Osteocyte (in vitro differentiated cells): ENCODE measurements at places on chromosomes 11 and 22.

DNA sequence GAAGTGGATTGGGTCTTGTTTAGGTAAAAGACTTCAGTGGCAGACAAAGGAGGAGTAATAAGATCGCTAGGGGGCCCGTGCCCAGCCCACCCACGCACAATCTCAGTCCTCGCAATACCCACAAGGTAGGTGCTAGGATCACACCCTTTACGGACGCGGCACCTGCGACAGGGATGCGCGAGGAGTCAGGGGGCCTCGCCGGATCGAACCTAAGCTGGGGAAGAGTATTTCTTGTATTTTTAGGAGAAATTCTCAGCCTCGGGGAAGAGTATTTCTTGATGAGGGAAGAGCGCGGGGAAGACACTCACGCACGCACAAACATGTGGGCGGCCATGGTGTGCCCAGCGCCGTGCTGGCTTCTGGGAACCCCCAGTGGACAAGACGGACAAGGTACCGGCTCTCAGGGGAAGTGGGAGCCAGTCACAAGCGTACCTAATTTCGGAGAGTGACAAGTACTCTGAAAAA is 745 bp upstream of the FAM118A start:
- peaks cover 26% of the 10 kb centered on the region for H3K4me1 ChIP-seq
- H3K36me3 ChIP-seq: no peaks in the 10 kb centered on the region
- peak overlapping the region; percentile 89 for H3K27ac ChIP-seq
- peak overlapping the region; percentile 75 for H3K4me3 ChIP-seq

GRCh38 chr22:26985931-26986782 is 328.8 kb downstream of the MIAT start:
- H3K36me3 ChIP-seq: no peaks in the 10 kb centered on the region
- H3K4me3 ChIP-seq: no peak overlapping the region
- no peak for DNase-seq

- H3K27ac ChIP-seq: no peak overlapping the region
- peaks cover 11% of the 10 kb centered on the region for H3K36me3 ChIP-seq
- H3K27me3 ChIP-seq: peaks cover 4% of the 10 kb centered on the region
- H3K4me1 ChIP-seq: peaks cover 9% of the 10 kb centered on the region
- no peak for DNase-seq
- no peak overlapping the region for H3K4me3 ChIP-seq
Measured at GRCh38 chr11:125491146-125491545, 4.9 kb downstream of the FEZ1 start.

GRCh38 chr11:66745356-66746235 is 16.6 kb upstream of the SPTBN2 start:
- H3K4me1 ChIP-seq: peaks cover 28% of the 10 kb centered on the region
- H3K27me3 ChIP-seq: no peaks in the 10 kb centered on the region
- no peak overlapping the region for H3K27ac ChIP-seq

DNA sequence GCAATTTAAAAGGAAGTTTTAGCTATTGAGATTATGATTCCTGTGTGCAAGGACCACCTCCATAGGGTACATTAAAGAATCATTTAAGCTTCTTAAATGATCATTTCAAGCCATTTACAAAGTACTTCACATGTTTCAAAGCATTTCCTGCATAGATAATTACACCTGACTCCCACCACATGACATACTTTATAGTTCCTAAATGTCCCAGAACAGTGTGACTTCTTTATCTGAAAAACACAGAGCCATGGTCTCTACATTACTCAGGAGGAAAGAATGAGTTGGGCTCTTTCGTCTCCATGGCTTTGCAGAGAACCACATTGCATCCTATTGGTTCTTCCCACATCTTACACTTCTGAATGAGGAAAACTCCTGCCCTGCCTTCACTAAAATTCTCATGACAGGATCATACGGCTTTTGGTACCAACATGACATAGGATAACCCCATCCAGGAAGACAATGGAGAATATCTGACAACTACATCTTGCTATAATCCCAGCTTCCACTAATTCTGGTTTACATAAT is 88.6 kb downstream of the ETS1 start:
- peaks cover 2% of the 10 kb centered on the region for H3K36me3 ChIP-seq
- no peak for DNase-seq
- no peak overlapping the region for H3K4me3 ChIP-seq
- peaks cover 96% of the 10 kb centered on the region for H3K4me1 ChIP-seq
- H3K27ac ChIP-seq: peak overlapping the region; percentile 91

- no peak overlapping the region for H3K27ac ChIP-seq
- DNase-seq: no peak
- H3K36me3 ChIP-seq: no peaks in the 10 kb centered on the region
- peaks cover 22% of the 10 kb centered on the region for H3K27me3 ChIP-seq
- no peak overlapping the region for H3K4me3 ChIP-seq
Measured at GRCh38 chr11:59678118-59678812, 9.4 kb upstream of the PATL1 start.

DNA sequence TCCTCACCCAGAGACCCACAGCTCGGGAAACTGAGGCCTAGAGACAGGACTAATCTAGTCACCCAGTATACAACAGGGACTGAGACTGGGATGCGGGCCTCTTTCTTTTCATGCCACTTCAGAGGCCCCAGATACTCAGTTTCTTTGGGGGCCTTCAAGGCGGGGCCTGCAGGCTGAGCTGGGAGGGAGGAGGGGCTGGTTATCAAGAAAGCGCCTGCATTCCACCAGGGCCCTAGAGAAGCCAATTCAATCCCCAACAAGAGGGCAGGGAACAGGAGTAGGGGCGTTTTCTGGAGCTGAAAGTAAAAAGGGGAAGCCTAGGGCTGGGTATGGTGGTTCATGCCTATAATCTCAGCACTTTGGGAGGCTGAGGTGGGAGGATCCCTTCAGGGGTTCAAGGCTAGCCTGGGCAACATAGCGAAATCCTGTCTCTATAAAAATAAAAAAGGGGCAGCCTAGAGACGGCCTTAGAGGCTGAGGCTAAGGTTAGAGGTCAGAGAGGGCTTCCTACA is 1.6 kb downstream of the ATG2A start:
- H3K4me1 ChIP-seq: peaks cover 24% of the 10 kb centered on the region
- DNase-seq: no peak
- H3K27ac ChIP-seq: no peak overlapping the region
- H3K4me3 ChIP-seq: peak overlapping the region; percentile 83

DNA sequence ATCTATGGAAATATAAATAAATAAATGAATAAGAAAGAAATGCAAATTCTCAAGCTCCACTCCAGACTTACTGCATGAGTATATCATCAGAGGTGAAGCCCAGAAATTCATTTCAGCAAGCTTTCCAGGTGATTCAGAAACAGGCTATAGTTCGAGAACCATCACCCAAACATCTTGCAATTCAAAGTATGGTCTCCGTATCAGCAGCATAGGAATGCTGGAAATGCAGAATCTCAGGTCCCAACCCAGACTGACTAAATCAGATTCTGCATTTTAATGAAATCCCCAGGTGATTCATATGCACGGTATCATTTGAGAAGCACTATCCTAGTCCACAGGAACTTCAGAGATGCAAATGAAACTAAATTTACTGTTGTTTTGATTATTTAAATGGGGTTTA is 95.3 kb downstream of the SERGEF start:
- DNase-seq: no peak
- H3K27ac ChIP-seq: no peak overlapping the region
- peaks cover 19% of the 10 kb centered on the region for H3K4me1 ChIP-seq
- no peaks in the 10 kb centered on the region for H3K27me3 ChIP-seq
- H3K4me3 ChIP-seq: no peak overlapping the region
